ENCODE measurements at places on chromosomes 7 and 10.

DNA sequence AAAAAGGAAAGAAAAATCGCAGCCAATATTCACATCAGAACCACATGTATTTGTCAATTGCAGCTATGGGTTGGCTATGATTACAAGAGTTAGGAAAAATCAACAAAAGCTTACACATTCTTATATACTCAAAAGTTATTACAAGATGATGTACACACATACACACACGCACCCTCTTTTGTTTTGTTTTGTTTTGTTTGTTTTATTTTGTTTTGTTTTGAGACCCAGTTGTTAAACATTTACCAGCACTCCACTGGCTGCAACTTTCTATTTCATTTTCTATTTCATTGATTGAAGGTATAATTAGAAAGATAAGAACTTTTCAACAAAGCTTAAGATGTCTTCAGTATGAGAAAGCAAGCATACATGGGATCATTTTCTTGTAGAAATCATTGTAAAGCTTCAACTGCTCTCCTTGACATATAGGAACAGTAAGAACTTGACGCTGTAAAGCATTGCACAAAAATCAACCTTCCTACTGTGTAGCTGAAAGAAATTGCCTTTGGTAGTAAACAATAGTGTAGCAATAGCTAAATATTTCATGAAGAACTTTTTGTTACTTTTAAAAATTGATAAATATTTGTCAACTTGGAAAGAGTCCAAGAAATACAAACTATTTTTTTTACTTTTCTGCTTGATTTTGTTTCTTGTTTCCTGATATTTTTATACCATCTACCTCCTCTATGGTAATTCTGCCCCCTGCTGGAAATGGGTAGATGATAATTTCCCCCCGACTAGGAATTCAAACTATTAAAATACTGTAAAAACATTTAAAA, 205.9 kb downstream of the MBL2 start:
- no peak for DNase-seq

- no peak for DNase-seq
Measured at GRCh38 chr7:21393937-21394336, 33.9 kb upstream of the SP4 start.

DNA sequence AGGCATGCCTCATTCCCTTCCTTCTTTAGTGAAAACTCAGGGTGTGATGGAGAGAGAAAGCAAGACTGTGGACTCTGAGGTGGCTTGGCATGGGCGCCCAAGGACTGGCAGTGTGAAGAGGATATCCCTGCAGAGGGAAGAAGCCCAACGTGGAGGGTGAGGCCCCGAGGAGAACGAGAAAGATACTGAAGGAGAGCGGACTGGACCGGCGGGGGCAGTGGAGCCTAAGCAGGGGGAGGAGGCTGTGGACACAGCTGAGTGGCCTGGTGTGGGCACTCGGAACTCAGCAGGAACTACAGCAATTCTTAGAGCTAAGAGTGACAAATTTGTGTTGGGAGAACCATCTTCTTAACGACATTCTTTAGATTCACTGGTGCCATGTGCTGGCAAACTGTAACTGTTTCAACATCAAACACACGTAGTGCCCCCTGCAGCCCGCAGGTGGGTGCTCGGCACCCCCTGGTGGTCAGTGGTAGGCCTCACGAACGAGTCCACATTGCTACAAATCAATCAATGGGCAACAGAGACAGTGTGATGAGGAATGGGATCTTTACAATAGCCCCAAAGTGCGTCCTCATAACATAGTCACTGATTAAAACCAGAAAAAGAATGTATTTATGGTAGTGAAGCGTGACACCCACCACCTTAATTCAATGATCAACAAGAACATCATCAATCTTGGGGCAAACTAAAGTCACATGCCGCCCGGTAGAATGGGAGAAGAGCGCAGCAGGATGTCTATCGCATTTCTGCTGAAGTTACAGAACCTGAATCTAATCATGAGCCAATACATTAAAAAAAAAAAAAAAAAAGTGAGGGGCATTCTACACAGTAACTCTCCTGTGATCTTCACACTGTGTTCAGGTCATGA, 2.0 kb upstream of the SFTPA1 start:
- no peak for DNase-seq

DNA sequence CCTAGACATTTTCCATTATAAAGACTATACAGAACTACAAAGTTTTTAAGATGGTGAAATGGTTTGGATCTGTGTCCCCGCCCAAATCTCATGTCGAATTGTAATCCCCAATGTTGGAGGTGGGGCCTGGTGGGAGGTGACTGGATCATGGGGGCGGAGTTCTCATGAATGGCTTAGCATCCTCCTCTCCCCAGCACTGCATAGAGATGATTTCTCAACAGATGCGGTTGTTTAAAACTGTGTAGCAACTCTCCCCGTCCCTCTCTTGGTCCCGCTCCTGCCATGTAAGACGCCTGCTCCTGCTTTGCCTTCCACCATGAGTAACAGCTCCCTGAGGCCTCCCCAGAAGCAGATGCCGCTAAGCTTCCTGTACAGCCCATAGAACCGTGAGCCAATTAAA, 1.6 kb downstream of the FAM133B start:
- no peak for DNase-seq

DNA sequence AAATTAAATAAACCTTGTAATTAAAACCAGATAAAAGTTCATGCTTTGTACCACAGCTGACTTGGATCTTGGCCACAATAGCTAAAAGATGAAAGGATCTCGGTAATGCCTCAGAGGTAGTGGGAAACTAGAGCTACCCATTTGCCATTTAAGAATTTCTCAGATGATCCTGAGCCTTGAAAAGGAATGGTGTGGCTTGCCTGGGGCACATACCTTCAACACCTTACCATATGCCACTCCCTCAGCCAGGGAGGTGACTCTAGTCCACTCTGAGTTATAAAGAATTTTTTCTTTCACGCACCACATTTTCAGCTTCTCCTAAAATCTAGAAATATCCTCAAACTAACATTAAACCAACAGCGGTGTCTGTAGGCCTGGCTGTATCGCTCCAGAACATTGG, 516.3 kb upstream of the TEX47 start:
- no peak for DNase-seq

- DNase-seq = no peak
Measured at GRCh38 chr10:49679480-49679893, at the start of gene C10orf53. C10orf53 (plus strand) TSS chr10:49679651; CDS start chr10:49679698, 47 bp downstream.

DNA sequence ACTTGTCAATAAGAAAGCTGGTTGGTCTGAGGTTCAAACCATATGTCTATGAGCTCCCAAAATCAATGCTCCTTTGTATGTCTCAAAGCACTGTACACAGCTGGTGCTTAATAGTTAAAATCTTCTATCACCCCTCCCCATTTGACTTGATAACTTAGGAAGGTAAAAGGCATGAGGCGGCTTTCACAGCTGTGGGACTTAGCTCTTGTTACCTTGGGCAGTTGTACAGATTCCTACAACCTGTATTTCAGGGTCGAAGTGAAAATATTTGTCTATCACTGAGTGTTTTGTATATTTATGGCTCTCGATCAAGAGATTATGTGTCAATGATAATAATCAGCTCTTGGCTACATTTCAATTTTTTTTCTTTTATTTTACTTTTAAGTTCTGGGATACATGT, 992 bp upstream of the KIFBP start:
- DNase-seq = no peak

- DNase-seq = no peak
Measured at GRCh38 chr10:28806488-28806941, 129.2 kb downstream of the BAMBI start.

GRCh38 chr10:87930934-87931835, 67.8 kb downstream of the PTEN start:
- no peak for DNase-seq

DNA sequence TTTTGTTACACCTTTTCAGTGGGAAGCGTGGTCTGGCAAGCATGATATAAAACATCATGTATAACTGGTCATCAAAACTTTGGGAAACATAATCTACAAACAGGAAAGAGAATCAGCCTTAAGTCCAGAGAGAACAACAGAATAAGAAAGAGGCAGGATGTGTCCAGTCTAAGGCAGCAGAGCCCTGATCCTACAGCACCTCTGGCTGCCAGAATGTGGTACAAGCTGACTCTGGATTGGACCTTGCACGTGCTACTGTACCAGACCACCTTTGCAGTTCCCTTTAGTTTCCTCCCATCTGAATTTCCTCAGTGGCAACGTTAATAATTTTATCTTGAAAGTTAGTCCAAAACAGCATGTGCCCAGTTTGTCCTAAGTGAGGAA, 824.6 kb upstream of the IGFBP3 start:
- no peak for DNase-seq

DNA sequence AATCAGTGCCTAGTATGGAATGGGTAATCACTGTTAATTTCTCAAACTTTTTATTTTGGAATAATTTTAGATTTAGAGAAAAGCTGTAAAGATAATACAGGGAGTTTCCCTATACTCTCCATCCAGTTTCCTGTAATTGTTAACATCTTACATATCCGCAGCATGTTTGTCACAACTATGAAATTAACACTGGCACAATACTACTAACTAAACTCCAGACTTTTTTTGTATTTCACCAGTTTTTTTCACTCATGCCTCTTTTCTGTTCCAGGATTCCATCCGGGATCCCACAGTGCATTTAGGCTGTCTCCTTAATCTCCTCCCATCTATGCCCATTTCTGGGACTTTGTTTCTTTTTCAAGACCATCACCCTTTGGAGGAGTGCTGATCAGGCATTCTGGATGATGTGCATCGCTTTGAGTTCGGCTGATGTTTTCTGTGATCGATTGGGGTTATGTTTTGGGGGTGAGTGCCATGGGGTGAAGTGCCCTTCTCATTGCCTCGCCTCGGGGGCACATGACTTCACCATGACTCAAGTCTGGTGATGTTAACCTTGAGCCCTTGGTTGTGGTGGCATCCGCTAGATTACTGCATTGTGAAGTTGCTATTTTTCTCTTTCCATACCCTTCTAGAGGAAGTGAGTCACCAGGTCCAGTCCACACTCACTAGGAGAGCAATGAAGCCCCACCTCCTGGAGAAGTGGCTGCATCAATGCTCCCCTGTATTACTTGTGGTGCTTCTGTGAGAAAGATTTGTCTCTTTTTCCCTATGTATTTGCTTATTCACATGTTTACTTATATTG, 43.9 kb upstream of the GRB10 start:
- DNase-seq = no peak

DNA sequence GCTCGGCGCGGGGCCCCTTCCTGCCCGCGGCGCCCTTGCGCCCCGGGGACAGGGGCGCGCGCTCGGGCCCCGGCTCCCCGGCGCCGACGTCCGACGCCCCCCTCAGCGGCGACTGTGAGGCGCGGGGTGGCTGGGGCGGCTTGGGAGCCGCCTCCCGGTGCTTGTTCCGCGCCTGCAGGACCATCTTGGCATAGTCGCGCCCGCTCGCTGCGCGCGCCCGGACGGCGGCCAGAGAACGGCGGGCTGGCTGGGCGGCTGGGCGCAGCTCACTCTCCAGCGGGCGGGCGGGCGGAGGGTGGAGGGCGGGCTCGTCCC, at the start of gene DPY19L1:
Gene DPY19L1, minus strand, starts transcription at position 275 of the 315 bp plus-strand sequence. Its CDS starts 91 bp downstream, at position 184.
- DNase-seq = no peak

DNA sequence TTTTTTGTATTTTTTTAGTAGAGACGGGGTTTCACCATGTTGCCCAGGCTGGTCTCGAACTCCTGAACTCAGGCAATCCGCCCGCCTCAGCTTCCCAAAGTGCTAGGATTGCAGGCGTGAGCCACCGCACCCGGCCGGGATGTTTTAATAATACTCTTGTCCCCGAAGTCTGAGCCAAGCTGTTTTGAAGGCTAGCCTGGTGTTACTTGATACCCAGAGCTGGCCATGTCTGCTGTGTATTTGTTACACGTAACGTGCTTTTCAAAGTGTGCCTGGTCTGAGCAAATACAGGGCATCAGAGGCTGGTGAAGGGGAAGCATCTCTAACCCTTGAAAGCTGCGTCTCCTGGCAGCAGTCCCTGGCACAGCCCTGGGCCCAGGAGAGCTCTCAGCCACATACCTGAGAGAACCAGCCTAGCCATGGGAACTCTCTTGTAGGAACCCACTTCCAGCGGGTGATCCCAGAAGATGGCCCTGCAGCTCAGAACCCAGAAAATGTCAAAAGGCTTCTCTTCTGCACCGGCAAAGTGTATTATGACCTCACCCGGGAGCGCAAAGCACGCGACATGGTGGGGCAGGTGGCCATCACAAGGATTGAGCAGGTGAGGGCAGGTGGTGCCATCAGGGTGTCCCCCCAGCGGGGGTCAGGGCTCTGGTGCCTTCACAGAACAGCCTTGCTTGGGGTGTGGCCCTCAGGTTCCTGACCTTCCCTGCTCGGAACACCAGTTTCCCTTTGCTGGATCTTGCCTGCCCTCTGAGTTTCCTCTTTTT, 41.7 kb upstream of the ZMIZ2 start:
- DNase-seq = no peak

DNA sequence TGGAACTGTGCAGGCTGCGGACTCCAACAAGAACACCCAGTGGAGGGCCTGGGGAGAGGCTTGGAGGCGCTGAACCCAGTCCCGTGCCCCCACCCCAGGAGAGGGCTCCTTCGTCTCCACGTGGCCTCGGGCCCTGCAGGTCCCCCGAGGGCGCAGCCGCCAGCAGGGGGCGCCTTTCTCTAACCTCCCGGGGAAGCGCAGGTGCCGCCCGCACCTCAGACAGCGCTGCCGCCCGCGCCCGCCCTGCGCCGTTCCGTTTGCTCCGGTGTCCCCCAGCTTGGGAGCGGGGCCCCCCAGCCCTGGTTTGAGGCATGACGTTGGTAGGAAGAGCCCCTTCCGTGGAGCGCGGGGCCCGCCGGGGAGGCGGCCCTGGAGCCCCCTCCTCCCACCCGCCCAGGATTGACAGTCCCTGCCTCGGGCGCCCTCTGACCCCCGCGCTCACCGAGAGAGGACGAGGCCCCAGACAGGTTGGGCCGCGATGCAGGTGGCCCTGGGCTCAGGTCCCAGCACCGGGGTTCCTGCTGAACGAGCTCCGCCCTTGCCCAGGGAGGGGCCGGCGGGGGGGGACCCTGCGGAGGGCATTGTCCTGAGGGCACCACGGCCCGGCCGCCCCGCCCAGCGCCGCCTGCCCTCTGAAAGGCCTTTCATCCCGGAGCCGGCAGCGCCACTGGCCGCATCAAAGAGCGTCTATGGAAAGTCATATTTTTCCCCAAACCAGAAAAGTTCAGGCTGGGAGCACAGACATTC, 42.8 kb downstream of the FOXL3 start:
- DNase-seq = peak; percentile 89

GRCh38 chr10:131584287-131584686, 272.8 kb upstream of the TCERG1L start:
- no peak for DNase-seq

DNA sequence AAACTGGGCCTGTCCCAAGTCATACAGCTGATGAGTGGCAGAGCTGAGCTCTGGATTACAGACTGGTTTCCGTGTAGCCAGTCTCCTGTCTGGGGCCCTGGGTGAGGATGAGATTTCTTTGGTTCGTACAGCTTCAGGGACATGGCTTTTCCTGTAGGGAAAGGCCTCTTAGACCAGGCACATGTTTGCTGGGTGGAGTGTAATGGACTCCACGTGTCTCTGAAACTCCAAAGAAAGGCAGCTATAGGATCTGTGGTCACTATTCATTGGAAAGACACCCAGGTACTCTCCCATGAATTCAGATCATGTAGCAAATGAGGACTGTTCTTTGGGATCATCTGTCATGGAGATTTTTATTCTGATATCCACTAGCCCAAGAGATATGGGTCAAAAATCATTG, 2.4 kb downstream of the HABP2 start:
- no peak for DNase-seq
